ENCODE measurements at places on chromosomes 1 and 21. TPM values are rescaled to one million over a fixed set of nuclear protein-coding genes. Genes with fewer than 3 reads are reported as not detected.

Gene HES5
- not detected for total RNA-seq

Gene DNAJC28
- 3.3 TPM for total RNA-seq

Gene PTPN22
- total RNA-seq = 0.87 TPM

Gene S100A7
- not detected for total RNA-seq

Gene TMIGD3
- total RNA-seq = 1.1 TPM

DNA sequence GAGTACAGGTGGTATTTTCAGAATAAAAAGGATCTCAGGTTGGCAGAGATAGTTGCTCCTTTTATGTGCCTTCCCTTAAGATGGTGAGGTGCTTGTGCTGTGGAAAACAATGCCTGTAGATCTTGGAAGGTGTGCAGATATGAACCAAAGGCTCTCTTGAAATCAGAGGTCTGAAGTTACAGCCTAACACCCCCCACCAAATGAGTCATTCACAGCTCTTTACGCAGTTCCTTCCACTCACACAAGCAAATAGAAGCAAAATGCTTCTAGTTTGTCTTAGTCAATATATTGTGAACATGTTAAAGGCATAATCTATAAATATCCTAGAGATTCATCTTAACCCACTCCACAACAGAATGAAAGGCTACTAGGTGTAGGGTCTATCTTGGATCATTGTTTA, 128.9 kb upstream of the NR5A2 start:
- H3K36me3 ChIP-seq = no peaks in the 10 kb centered on the region
- H3K4me1 ChIP-seq = no peaks in the 10 kb centered on the region
- no peak for DNase-seq
- peaks cover 1% of the 10 kb centered on the region for H3K27me3 ChIP-seq

GRCh38 chr1:108828074-108828961, 28.6 kb downstream of the AKNAD1 start:
- H3K36me3 ChIP-seq = no peaks in the 10 kb centered on the region
- H3K4me3 ChIP-seq = no peak overlapping the region
- H3K4me1 ChIP-seq = peaks cover 17% of the 10 kb centered on the region
- H3K27me3 ChIP-seq = peaks cover 4% of the 10 kb centered on the region
- DNase-seq = peak; percentile 78

GRCh38 chr1:94926126-94926914, 590 bp downstream of the CNN3 start:
- peak; percentile 77 for DNase-seq
- peak overlapping the region; percentile 100 for H3K4me3 ChIP-seq
- peaks cover 34% of the 10 kb centered on the region for H3K36me3 ChIP-seq
- H3K27me3 ChIP-seq = peaks cover 26% of the 10 kb centered on the region

DNA sequence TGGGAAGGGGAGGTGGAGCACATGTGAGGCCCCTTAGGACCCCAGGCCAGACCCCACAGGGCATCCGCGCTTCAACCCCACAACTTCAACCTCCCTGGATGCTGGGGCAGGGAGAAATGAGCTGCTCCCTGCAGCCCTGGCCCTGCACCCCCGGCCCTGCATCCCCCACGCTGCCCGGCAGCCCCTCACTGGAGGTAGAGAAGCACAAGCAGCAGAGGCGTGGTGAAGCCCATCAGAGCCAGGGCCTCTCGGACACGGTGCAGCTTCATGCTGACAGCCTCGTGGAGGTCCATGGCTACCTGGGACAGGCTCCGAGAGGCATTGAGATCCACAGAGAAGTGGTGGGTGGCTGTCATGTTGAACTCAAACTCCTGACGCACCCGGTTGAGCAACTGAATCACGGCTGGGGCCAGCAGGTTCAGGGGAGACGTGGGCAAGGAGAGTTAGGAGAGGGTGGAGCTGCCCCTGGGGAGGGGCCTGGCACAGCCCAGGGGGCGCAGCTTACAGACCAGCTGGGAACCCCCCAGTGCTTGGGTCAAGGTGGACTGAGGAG, 3.3 kb downstream of the DCST2 start:
- H3K4me1 ChIP-seq = peaks cover 17% of the 10 kb centered on the region
- no peak overlapping the region for H3K27ac ChIP-seq
- H3K4me3 ChIP-seq = no peak overlapping the region
- no peak for DNase-seq
- peaks cover 15% of the 10 kb centered on the region for H3K27me3 ChIP-seq

- no peak overlapping the region for H3K27ac ChIP-seq
- no peaks in the 10 kb centered on the region for H3K36me3 ChIP-seq
- H3K4me3 ChIP-seq = no peak overlapping the region
- DNase-seq = no peak
- H3K27me3 ChIP-seq = no peaks in the 10 kb centered on the region
Observed at GRCh38 chr1:13763991-13764390, 64.0 kb downstream of the PRDM2 start.

DNA sequence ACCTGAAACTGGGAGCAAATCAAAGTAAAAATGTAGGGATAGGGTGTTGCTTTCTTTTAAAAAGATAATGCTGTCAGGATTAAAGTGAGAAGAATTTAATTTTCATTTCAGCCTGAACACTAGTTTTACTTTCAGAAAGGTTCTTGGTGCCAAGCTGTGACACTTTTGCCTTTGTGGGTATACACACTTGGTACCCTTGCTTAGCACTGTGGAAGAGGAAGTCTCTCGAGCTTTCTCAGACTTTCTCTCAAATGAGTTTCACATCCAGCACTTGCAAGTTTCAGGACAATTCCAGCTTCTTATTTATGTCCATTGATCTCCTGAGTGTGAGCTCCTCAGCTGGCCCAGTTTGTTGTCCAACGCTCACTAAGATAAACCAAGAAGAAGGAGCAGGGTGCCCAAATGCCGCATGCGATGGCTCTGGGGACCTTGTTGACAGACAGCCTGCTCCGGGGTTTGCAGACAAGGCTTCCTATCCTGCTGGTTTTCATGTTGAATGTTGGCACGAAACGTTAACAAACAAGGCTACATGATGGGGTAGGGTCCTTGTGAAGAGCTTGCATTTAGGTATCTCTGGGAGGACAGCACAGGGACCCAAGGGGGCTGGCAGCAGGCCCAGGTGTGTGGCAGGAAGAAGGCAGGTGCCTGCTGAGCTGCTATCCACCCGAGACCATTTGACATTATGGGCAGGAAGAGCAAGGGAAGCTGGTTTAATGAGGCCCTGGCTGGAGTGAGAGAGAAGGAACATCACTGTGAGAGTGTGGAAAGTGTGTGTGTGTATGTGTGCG, 79.7 kb downstream of the POFUT2 start:
- no peaks in the 10 kb centered on the region for H3K36me3 ChIP-seq
- peaks cover 3% of the 10 kb centered on the region for H3K4me1 ChIP-seq
- DNase-seq = no peak
- H3K27me3 ChIP-seq = no peaks in the 10 kb centered on the region

DNA sequence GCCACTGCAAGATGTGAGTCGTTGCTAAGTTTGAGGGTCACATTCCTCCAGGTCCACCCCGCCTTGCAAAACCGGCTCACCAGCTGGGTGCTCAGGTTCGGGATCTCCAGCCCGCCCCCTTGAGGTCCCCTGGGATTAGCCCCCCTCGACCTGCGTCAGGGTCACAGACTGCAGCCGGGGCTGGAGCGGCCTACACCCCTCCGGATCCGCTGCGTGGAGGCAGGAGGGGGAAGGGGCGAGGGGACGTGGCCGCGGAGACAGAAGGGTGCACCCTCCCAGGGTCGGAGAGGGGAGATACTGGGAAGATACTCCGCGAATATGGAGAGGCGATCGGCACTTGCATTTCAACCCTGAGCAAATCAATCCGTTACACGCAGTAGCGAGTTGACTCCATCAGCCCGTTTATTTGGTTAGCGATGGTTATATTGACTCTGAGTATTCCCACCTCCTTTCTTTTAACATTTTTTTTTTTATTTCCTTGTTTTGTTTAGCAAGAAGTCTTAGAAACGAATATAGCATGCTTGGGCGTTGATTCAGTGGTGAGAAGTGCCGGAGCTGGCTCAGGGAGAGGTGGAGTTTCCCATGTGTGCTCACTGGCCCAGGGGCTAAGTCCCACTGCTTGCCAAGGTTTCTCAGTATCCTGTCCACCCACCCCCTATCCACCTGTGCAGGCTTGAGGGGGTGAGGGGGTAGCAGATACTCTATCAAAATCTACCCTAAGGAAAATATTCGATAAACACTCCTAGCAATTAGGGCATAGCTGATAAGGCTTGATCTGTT, 997 bp downstream of the IFNAR2 start:
- peak overlapping the region; percentile 93 for H3K4me3 ChIP-seq
- peak; percentile 48 for DNase-seq
- H3K27me3 ChIP-seq = no peaks in the 10 kb centered on the region

DNA sequence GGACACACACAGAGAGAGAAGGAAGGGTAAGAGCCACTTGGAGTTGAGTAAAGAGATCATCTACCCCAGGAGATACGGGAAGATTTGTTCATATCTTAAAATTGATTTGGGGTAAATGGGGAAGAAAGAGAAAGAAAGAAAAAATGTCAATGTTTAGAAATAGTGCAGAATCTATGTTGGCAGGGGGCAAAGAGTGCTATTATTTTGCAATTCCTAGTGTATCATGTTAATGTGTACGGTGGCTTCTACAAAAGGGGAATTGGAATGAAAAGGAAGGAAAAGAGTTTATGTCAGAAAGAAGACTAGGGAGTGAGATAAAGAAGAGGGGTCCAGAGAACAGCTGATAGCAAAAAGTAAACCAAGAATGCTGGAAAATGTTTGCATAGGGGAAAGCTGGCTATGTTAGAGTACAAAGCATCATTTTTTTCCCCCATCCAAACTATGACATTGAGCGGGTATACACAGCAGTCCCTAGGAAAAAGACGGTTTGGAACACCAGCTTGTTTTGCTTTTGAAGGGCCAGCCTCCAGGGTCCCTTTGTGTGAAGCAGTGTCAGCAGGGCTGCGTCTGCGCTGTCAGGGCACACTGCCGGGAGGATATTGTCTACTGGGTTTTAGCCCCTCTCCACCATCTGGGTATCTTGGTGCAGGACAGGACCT, 10.8 kb downstream of the LRRC8D start:
- H3K36me3 ChIP-seq = no peaks in the 10 kb centered on the region
- DNase-seq = no peak
- no peak overlapping the region for H3K4me3 ChIP-seq
- peak overlapping the region; percentile 16 for H3K27ac ChIP-seq
- H3K27me3 ChIP-seq = no peaks in the 10 kb centered on the region

DNA sequence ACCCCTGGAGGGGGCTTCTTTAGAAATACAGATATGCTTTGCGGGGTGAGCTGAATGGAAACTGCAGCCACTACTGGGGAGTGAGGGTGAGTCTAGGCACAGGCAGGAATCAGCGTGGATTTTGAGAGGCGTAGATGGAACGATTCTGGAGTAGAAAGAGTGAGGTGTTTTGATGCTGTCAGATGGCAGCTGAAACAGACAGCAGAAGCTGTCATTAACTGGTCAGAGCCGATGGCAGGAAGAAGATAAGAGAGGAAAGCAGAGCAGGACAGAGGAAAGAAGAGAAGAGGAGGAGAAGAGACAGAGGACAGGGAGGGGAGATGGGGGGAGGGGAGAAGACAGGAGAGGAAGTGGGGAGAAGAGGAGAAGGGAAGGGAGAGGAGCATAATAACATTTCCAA, 138.5 kb downstream of the LRIG2 start:
- no peak for DNase-seq
- no peak overlapping the region for H3K4me3 ChIP-seq
- peaks cover 23% of the 10 kb centered on the region for H3K4me1 ChIP-seq
- peaks cover 9% of the 10 kb centered on the region for H3K36me3 ChIP-seq
- no peak overlapping the region for H3K27ac ChIP-seq
